ENCODE measurements at places on chromosomes 1 and 21. TPM values are rescaled to one million over a fixed set of nuclear protein-coding genes. Genes with fewer than 3 reads are reported as not detected.
A peak's percentile ranks its signal among the peaks of the same experiment; 100 is the strongest.

ZNF326 gene
- total RNA-seq = 27.7 TPM

TAS1R1 gene
- total RNA-seq = not detected

ATF3 gene
- total RNA-seq = 87.6 TPM

CD244 gene
- total RNA-seq = not detected

ATP6V1G3 gene
- not detected for total RNA-seq

STK40 gene
- total RNA-seq = 71.1 TPM

- DNase-seq = peak; percentile 48
- H3K4me3 ChIP-seq = no peak overlapping the region
- H3K27ac ChIP-seq = peak overlapping the region; percentile 25
- no peaks in the 10 kb centered on the region for H3K36me3 ChIP-seq
- H3K4me1 ChIP-seq = no peaks in the 10 kb centered on the region
Measured at GRCh38 chr21:39681257-39681656, 63.7 kb upstream of the IGSF5 start.

- H3K27ac ChIP-seq = no peak overlapping the region
- DNase-seq = no peak
Measured at GRCh38 chr1:30683699-30684098, 39.7 kb downstream of the MATN1 start.

DNA sequence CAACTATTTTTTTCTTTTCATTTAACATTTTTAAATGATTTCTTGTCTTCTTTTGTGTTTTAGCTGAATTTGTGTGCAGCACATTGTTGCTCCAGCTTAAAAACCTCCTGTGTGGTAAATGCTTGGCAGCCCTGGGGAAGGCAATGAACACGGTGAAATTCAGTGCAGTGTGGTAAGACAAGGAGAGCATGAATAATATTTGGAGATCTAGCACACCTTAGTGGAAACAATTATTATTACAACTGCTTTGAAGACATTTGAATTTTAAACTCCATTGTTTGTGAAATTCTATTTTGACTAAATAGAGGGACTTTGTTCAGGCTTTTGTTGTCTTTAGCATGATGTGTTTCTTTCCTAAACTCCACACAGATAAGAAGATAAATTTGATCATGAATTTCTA is 242.6 kb upstream of the CXADR start:
- peak; percentile 47 for DNase-seq
- H3K36me3 ChIP-seq = no peaks in the 10 kb centered on the region
- no peaks in the 10 kb centered on the region for H3K27me3 ChIP-seq
- no peaks in the 10 kb centered on the region for H3K4me1 ChIP-seq
- H3K27ac ChIP-seq = no peak overlapping the region

GRCh38 chr1:227263869-227264268 is 54.4 kb downstream of the CDC42BPA start:
- H3K27ac ChIP-seq = no peak overlapping the region
- H3K4me1 ChIP-seq = no peaks in the 10 kb centered on the region

DNA sequence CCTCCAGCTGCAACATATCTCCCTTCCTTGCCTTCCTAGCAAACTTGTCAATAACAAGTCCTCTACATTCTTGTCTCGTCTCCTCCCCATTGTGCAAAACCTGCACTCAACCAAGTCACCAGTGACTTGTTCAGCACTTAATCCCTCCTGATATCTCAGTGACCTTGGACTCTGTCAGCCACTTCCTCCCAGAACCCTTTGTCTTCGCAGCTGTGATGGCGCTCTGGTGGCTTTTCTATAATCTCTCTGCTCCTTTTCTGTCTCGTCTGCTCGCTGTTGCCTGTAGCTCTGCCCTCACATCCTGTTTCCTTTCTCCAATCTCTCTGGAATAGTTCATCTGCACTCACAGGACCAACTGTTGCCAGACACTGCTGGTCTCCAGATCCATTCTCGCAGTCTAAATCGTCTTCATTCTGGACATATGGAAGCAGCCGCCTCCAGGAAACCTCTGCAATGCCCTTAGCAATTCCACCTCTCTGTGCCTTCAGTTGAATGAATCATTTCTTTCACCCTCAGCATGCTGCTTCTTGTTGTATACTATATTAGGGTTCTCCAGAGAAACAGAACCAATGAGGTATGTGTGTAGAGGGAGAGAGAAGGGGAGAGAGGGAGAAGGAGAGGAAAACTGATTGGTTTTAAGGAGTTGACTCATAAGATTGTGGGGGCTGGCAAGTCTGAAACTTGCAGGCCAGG is 17.4 kb upstream of the IFNAR2 start:
- H3K27ac ChIP-seq = no peak overlapping the region
- peak; percentile 63 for DNase-seq
- peaks cover 3% of the 10 kb centered on the region for H3K27me3 ChIP-seq

GRCh38 chr1:53449693-53450092 is 9.5 kb upstream of the DMRTB1 start:
- no peaks in the 10 kb centered on the region for H3K36me3 ChIP-seq
- H3K4me3 ChIP-seq = no peak overlapping the region
- no peak overlapping the region for H3K27ac ChIP-seq
- H3K4me1 ChIP-seq = peaks cover 12% of the 10 kb centered on the region
- DNase-seq = no peak

- no peaks in the 10 kb centered on the region for H3K36me3 ChIP-seq
- H3K4me3 ChIP-seq = no peak overlapping the region
- H3K4me1 ChIP-seq = peaks cover 41% of the 10 kb centered on the region
- H3K27ac ChIP-seq = no peak overlapping the region
- no peak for DNase-seq
Measured at GRCh38 chr1:91733108-91733710, 152.7 kb downstream of the TGFBR3 start.

- no peak overlapping the region for H3K4me3 ChIP-seq
- no peaks in the 10 kb centered on the region for H3K4me1 ChIP-seq
- no peak for DNase-seq
- H3K27me3 ChIP-seq = no peaks in the 10 kb centered on the region
- no peak overlapping the region for H3K27ac ChIP-seq
Measured at GRCh38 chr1:48414264-48414663, 57.7 kb downstream of the SPATA6 start.

GRCh38 chr1:21868941-21869454 is 56.9 kb downstream of the LDLRAD2 start:
- no peak overlapping the region for H3K27ac ChIP-seq

GRCh38 chr21:16279731-16280581 is 550.2 kb downstream of the USP25 start:
- H3K27ac ChIP-seq = peak overlapping the region; percentile 61
- DNase-seq = peak; percentile 71
- H3K27me3 ChIP-seq = no peaks in the 10 kb centered on the region
- peak overlapping the region; percentile 57 for H3K4me3 ChIP-seq

GRCh38 chr1:154386643-154387352 is 18.3 kb upstream of the IL6R start:
- no peak for DNase-seq
- H3K4me1 ChIP-seq = no peaks in the 10 kb centered on the region
- no peak overlapping the region for H3K4me3 ChIP-seq
- no peak overlapping the region for H3K27ac ChIP-seq

- H3K4me1 ChIP-seq = no peaks in the 10 kb centered on the region
- no peak overlapping the region for H3K4me3 ChIP-seq
- no peaks in the 10 kb centered on the region for H3K27me3 ChIP-seq
- no peaks in the 10 kb centered on the region for H3K36me3 ChIP-seq
- no peak for DNase-seq
Measured at GRCh38 chr1:36989241-36989640, 45.1 kb downstream of the GRIK3 start.
